Muscle of arm (tissue), 14 donors: ENCODE measurements at places on chromosomes 5 and 9.
A peak's percentile ranks its signal among the peaks of the same experiment; 100 is the strongest.

DNA sequence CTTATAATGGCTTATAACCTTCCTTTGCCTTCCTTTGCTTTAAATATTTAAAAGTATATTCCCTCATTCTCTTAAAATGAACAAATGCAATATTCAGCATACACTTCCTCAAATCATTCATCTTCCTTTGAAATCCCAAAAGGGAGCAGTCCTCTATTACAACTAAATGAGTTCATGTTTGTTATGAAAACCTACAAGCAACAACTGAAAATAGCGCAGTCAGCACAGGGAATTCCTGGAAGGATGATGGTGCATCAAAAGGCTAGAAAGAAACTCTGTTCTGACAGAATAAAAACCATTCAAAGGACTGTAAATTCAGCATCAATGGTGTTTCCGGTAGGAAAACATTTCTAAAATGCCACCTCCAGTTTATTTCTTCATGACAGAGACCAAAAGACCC, 3.3 kb downstream of the NR6A1 start:
- DNase-seq: no peak

DNA sequence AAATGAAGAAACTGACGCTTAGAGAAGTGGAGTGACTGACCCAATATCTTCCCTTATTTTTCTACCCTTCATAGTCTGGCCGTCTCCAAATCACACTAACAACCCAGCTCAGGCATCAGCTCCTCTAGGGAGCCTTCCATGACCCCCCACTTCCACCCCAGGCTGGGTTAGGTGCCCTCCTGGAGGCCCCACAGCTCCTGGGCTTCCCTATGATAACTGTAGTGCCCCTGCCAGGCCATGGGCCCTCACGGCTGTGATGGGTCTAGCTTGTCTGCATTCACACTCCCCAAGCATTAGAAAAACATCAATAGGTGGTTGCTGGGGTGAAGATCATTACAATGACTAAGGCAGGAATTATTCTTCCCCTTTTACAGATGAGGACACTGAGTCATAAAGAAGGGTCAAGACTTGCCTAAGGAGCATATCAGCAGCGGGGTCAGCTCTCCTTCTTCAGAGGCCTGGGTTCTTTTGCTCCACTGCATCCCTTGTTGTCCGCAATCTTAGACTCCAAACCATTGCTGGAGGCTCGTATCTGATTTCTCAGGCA, 7.3 kb downstream of the CORO2A start:
- no peak for DNase-seq

DNA sequence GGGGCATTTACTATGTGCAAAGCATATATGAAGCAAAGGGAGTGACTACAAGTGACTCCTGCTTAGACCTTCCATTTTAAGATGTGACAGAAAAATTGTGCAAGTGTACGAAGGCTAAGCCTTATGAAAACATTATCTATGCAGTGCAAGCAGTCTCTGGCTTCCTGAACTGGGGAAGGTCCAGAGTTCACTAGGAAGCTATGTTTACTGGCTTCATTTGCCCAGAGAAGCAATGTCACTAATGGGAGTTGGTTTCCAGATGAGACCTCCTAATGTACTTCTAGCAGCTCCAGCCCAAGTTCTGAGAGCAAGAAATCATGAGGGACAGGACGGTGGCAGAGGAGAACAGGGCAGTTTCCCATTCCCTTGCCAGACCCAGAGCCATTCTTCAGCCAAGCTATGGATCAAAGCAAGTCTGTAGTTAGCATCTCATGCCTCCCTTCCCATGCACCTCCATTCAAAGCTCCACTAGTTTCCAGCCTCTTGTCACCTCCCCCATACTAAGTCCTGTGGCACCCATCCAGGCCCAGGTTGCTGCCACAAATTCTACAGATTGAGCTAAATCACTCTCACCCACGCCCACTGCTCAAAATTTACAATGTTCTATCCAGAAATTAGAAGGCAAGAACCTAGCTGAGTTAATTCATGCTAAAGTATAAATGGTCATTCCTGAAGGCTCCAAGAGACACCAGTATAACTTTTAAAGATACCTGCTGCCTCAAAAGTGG, 21.8 kb downstream of the MCTP1 start:
- DNase-seq: no peak

DNA sequence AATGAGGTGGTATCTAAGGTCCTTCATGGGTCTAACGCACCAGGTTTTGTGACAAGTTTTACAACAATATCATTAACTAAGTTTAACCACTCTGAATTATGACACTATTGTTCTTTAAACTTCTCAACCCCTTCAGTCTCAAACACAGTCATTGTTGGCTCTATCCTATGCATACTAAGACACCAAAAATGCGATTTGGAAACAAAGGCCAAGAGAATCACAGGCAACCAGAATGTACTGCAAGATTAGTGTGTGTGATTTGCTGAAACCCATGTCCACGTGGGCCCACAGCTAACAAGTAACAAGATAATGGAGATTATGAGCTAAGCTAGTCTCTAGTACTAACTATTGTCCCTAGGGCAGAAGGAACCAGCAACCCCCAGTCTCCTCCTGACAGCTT, 142.2 kb upstream of the RANBP3L start:
- no peak for DNase-seq

- DNase-seq: no peak
Measured at GRCh38 chr5:305050-305449, 16.5 kb upstream of the AHRR start.

- peak; percentile 83 for DNase-seq
Measured at GRCh38 chr5:74641735-74642542, 1.4 kb upstream of the ENC1 start.

GRCh38 chr5:142883025-142883424, 112.8 kb downstream of the ARHGAP26 start:
- no peak for DNase-seq

DNA sequence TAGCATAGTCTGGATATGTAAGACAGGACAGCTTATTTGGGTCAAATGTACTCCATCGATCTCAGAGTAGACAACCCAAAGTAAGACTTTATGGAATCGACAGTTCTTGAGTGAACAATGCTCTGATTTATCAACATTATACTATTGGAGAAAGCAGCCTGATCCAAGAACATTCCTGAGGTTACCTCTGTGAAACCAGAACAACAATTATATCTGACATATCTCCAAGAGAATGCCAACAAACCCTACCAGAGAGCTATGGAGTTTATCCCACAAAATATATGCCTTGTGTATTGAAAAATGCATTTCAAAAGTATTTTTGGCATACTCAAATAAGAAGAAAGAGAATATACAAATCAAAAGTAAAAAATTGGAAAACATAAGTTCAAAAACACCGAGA, 1985.9 kb downstream of the EFNA5 start:
- no peak for DNase-seq

DNA sequence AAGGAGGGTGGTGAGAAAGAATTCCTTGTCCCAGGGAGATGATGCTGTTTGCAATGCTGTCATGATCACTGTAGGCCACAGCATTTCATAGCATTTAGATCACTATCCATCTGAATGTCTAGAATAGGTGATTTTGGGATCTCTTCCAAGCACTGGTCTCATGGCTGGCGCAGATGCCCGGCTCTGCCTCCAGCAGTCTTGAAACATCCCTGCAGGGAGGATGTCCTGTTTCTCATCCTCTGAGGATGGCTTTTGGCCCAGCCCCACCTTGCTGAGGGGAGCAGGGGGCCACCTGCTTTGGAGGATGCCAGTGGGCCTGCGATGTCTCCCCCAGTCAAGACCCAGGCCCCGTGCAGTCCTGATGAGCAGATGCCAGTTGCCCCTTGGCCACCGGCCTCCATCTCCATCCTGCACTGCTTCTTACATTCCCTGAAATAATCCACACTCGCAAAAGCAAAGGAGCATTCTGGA, 63.5 kb upstream of the GARNL3 start:
- DNase-seq: no peak

- DNase-seq: no peak
Measured at GRCh38 chr9:115687356-115687755, 466.2 kb upstream of the PAPPA start.

DNA sequence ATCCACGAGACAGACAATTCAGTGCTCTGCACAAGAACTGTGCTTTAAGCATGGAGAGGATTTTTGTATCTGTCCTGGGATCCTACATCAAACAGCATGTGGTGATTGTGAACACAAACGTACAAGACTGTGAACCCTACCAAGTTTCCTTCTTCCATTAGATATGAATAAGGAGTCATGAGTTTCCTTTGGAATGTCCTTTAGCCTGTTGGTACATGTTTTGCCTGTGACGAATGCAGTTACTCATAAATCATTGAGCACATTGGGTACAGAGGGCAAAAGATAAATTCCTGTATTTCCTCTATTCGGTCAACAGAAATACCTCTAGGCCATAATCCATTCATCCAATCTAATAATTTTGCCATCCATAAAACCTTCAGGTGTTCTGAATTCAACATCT, 61.5 kb downstream of the FXN start:
- no peak for DNase-seq

DNA sequence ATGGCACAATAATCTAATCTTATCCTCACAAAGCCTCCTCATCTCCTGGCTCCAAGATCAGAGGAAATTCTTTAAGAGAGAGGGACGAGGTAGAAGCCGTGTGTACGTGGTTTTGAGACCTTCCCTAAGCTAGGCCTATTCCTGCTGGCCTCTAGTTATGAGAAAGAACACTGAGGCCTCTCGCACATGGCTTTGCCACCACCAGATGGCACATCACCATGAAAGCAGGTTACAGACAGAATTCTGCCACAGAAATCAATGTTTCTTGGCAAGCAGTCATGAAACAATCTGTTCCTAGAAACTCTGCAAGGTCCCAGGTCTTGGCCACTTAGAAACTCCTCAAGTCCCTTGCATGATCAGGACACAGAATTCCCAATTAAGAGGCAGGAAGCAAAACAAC, 268.2 kb upstream of the TAS2R1 start:
- no peak for DNase-seq

GRCh38 chr5:113520429-113520828, 6.9 kb downstream of the YTHDC2 start:
- DNase-seq: no peak

DNA sequence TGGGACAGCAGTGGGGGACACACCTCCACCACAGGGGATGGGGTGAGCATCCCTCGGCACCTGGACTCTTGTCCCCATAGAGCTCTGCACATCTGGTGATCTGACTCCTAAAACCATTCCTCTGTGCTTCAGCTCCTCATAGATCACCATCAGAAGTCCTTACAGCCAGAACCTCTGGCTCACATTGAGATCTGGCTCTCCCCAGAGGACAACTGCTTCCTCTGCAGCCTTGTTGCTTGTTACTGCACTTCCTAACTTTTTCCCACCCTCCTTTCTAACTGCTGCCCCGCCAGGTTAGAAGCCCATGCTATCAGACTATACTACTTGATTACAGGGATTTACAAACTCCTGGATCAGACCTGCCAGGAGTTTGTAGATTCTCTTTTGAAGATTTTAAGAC, 64.5 kb downstream of the ARSB start:
- DNase-seq: no peak

- DNase-seq: no peak
Measured at GRCh38 chr5:116382874-116383266, 191.8 kb downstream of the SEMA6A start.

DNA sequence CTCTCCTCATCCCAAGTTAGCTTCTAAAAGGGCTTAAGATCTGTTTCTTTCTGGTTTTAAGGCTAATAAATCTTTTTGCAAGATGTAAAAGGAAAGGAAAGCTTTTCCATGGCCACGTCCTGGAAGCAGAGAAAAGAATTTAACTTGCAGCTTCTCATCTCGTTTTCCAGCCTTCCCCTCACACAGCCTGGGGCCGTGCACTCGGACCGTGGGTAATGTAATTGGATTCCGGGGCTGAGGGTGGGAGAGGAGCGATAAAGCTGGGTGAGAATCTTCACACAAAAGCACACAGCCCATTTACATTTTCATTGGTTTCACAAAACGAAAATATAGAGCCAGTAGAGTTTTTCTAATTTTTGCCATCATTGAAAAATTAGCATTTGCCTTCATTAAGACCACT, 91.2 kb downstream of the IRX2 start:
- DNase-seq: no peak

GRCh38 chr5:15929611-15930263, 249.9 kb downstream of the MARCHF11 start:
- DNase-seq: no peak

GRCh38 chr5:149756354-149756753, 26.2 kb downstream of the PPARGC1B start:
- no peak for DNase-seq

DNA sequence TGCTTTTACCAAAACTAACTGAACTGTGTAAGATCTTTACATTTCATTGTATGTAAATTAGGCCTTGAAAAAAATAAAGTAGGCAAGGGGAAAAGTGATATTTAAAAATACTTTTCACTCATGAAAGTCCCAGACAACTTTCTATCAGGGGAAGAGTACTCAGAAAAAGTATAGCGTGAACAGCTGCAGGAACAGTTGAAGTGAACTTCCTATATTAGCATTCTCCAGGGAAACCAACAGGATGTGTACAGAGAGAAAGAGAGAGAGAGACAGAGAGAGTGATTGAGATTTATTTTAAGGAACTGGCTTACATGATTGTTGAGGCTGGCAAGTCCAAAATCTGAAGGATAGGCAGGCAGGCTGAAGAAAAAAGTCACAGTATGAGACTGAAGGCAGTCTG, 42.0 kb downstream of the ERMP1 start:
- DNase-seq: no peak

GRCh38 chr5:82754759-82755158, 322.4 kb downstream of the TMEM167A start:
- DNase-seq: no peak

GRCh38 chr5:59333416-59333815, 560.1 kb downstream of the PDE4D start:
- no peak for DNase-seq

DNA sequence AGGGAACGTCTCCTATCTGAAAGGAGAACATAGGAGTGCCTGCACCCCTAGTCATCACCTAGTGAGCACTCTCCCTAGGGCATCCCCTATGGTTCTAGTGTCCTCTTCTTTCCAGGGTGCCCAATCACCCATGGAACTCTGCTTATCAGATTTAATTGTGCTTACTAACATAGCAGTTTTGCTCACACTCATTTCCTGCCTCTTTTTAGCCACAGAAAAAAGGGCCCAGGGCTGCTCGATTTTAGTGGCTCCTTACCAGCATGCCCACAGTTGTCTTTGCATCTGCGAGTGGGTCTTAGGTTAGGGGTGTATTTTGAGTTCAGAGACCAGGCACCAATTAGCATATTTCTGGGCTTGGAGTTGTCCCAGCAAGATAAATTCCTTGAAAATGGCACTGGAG, 1110.2 kb downstream of the TAF11L14 start:
- DNase-seq: no peak

DNA sequence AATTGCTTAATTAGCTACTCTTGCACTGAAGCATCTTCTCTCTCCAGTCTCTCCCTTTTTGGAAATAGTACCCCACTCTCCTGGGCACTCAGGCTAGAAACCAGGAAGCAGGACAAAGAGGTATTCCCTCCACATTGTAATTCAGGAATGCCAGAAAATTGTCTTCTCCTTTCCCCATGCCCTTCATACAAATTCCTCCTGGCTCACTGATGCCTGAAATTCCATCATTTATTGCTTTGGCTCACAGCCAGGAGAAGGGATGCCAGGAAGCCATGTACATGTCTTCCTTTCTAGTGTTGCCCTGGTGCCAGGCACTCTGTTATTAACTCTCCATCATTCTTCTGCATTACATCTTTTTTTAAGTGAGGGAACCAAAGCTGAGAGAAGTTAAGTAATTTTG, 716.5 kb upstream of the C9orf72 start:
- no peak for DNase-seq
